ENCODE measurements at places on chromosomes 12 and 14. TPM values are rescaled to one million over a fixed set of nuclear protein-coding genes. Genes with fewer than 3 reads are reported as not detected.

The C14orf39 gene
- not detected for total RNA-seq

The KRT71 gene
- not detected for total RNA-seq

The GALNT16 gene
- total RNA-seq, result 10.3 TPM

The THAP2 gene
- total RNA-seq, result 34.4 TPM

The MPHOSPH9 gene
- total RNA-seq, result 121 TPM

The EID3 gene
- total RNA-seq, result 16.6 TPM

The REC8 gene
- total RNA-seq, result 33.8 TPM

The CPNE6 gene
- 27.2 TPM for total RNA-seq
